ENCODE measurements at places on chromosomes 12 and 14. TPM values are rescaled to one million over a fixed set of nuclear protein-coding genes. Genes with fewer than 3 reads are reported as not detected.
A peak's percentile ranks its signal among the peaks of the same experiment; 100 is the strongest.

- H3K4me1 ChIP-seq: no peaks in the 10 kb centered on the region
- no peaks in the 10 kb centered on the region for H3K27me3 ChIP-seq
- no peak for DNase-seq
- no peaks in the 10 kb centered on the region for H3K36me3 ChIP-seq
- H3K4me3 ChIP-seq: no peak overlapping the region
- H3K27ac ChIP-seq: no peak overlapping the region
Measured at GRCh38 chr12:44500423-44500822, 375.7 kb downstream of the NELL2 start.

The KLRC2 gene
- 2.8 TPM for total RNA-seq

- H3K4me3 ChIP-seq: no peak overlapping the region
- no peaks in the 10 kb centered on the region for H3K4me1 ChIP-seq
- H3K36me3 ChIP-seq: no peaks in the 10 kb centered on the region
- no peaks in the 10 kb centered on the region for H3K27me3 ChIP-seq
- no peak overlapping the region for H3K27ac ChIP-seq
- DNase-seq: no peak
Measured at GRCh38 chr14:21910260-21910659, 236.6 kb upstream of the OR4E1 start.

DNA sequence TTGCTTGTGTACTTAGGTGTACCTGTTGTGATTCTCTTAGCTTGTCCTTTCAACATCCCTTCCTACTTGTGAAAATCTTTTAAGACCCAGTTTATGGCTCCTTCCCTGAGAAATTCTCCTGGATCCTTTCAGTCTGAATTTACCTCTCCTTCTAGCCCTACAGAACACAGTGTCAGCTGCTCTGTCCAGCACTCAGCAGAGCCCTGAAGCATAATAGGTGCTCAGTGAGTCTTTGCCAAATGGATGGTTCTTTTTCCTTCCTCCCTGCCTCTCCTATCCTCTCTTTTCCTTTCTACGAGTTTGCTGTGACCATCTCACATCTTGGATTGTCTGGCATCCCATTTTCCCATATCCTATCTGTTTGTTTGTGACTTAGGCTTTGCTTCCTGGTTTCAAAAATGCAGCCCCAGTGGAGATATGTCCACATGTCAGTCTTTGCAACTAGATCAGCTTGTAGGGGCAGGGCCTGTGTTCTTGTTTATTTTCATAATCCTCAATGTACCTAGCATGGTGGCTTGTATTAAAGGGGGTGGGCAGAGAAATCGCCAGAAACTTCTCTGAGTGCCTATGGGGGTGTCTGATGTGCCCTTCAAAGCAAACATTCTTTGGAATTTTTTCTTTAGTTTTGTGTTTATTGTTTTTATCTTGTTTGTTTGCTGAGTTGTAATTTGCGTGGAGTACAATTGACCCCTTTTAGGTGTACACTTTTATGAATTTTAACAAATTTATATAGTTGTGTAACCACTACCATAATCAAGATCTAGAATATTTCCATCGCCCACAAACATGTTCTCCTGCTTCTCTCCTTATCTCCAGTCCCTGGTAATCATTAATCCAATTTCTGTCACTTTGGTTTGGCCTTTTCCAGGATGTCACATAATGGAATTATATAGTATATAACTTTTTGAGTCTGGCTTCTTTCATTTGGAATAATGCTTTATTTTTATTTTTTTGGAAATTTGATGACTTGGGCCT is 62.8 kb downstream of the SMOC1 start:
- DNase-seq: no peak
- no peaks in the 10 kb centered on the region for H3K27me3 ChIP-seq
- no peaks in the 10 kb centered on the region for H3K36me3 ChIP-seq
- no peak overlapping the region for H3K27ac ChIP-seq
- H3K4me3 ChIP-seq: no peak overlapping the region

The CATSPERB gene
- total RNA-seq: 3.0 TPM

- H3K36me3 ChIP-seq: no peaks in the 10 kb centered on the region
- no peak overlapping the region for H3K4me3 ChIP-seq
- no peak overlapping the region for H3K27ac ChIP-seq
- DNase-seq: no peak
- peaks cover 6% of the 10 kb centered on the region for H3K27me3 ChIP-seq
- no peaks in the 10 kb centered on the region for H3K4me1 ChIP-seq
Measured at GRCh38 chr12:130198026-130198662, 35.9 kb downstream of the FZD10 start.

The LRRIQ1 gene
- total RNA-seq: 0.67 TPM

DNA sequence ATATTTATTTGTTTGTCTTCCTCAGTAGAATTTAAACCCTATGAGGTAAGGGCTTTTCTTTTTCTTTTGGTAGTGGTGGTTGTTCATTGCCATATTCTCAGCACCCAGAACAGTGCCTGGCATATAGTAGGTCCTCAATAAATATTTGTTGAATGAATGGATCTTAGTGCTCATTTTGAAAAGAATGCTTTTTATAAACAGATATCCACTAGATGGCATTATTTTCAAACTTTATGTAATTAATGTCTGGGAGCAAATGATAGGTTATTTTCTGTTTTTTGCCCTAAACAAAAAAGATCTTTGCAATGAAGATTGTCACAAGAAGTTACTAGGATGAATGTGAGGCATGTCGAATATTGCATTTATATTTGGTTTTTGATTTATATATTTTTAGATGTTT is 64.1 kb downstream of the RAD51B start:
- no peak overlapping the region for H3K27ac ChIP-seq
- no peaks in the 10 kb centered on the region for H3K4me1 ChIP-seq
- H3K36me3 ChIP-seq: no peaks in the 10 kb centered on the region
- H3K4me3 ChIP-seq: no peak overlapping the region

- H3K27me3 ChIP-seq: no peaks in the 10 kb centered on the region
- no peaks in the 10 kb centered on the region for H3K36me3 ChIP-seq
- DNase-seq: no peak
Measured at GRCh38 chr14:105146976-105147635, 21.5 kb downstream of the JAG2 start.

- H3K36me3 ChIP-seq: no peaks in the 10 kb centered on the region
- H3K4me1 ChIP-seq: no peaks in the 10 kb centered on the region
- H3K27me3 ChIP-seq: no peaks in the 10 kb centered on the region
- H3K27ac ChIP-seq: no peak overlapping the region
Measured at GRCh38 chr12:13537623-13538022, 341.1 kb downstream of the EMP1 start.

- no peak overlapping the region for H3K27ac ChIP-seq
- no peaks in the 10 kb centered on the region for H3K36me3 ChIP-seq
- DNase-seq: no peak
- no peak overlapping the region for H3K4me3 ChIP-seq
Measured at GRCh38 chr12:72937486-72937885, 665.3 kb downstream of the TRHDE start.

DNA sequence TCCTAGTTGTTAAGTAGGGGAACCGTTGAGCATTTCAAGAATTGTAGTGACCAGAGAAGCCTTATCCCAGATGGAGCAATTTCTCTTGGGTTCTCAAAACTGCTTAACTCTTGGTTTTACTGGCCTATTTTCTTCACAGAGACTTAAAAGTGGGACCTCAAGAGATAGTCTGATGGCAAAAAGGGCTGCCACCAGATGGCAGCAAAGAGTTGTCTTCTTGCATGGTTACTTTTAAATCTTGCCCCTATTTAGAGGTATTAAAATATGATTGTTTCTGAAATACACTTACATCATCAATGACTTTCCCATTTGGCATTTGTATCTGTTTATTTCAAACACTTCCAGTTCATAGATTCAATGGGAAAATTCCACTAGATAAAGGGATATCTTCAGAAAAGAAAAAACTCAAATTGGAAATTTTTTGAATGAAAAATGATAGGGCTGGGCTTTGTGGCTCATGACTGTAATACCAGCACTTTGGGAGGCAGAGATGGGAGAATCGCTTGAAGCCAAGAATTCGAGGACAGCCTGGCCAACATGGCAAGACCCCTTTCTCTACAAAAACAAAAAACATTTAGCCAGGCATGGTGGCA is 69.9 kb upstream of the CNTN1 start:
- no peak for DNase-seq
- H3K4me3 ChIP-seq: no peak overlapping the region
- H3K36me3 ChIP-seq: no peaks in the 10 kb centered on the region
- H3K27me3 ChIP-seq: no peaks in the 10 kb centered on the region

DNA sequence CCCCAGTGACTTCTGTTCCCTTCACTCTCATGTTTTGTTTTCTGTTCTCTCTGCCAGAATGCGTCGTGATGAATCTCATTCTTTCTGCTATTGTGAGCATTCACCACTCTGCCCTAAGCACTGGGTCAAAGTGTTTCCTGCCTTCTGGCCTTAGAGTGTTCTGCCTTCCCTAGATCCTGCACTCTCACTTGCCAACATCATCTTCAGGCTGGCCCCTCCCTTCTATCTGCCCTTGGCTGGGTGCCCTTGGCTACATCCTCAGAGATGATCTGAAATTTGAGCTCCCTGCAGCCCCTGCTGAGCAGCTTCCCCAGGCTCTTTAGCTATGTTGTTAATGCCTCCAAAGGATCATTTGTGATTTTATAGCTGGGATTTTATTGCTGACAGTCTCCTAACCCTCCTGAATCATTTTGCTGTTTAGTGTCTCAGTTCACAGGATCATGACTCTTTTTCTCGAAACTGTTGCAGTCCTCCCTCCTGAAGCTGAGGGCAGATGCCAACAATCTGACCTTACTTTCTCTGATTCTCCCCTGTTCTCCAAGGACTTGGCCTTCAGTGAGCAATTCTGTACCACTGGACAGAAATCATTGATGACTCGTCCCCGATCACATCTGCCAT is 4.5 kb downstream of the DHRS2 start:
- no peaks in the 10 kb centered on the region for H3K27me3 ChIP-seq
- no peak overlapping the region for H3K27ac ChIP-seq
- no peaks in the 10 kb centered on the region for H3K36me3 ChIP-seq
- H3K4me3 ChIP-seq: no peak overlapping the region
- DNase-seq: no peak
- H3K4me1 ChIP-seq: no peaks in the 10 kb centered on the region

The BDKRB2 gene
- 1.5 TPM for total RNA-seq

DNA sequence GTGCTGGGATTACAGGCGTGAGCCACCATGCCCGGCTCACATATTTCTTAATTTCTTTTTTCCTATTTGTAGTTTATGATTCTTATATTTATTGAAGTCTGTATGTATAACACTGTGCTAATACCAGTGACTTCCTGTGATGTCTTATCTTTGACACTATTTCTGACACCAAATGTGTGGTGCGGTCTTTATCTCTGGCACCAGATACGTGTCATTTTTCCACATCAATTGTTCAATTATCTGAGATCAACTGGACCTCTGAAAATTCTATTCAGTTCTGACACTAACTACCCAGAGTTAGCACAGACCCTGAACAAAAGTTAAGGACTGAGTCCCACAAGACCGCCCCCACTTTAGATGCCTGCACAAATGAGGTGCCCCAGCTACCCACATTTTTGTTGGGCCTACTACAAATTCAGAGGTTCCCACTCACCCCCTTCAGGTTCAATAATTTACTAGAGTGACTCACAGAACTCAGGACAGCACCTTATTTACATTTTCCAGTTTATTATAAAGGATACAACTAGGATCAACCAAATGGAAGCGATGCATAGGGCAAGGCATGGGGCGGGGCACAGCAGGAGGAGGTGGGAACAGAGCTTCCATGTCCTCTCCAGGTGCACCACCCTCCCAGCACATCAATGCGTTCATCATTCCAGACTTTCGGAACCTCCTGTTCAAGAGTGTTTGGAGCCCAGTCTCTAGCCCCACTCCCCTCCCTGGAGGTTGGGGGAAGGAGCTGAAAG is 11.6 kb upstream of the SRSF9 start:
- H3K27ac ChIP-seq: peak overlapping the region; percentile 6
- H3K4me3 ChIP-seq: no peak overlapping the region
- H3K4me1 ChIP-seq: no peaks in the 10 kb centered on the region
- no peaks in the 10 kb centered on the region for H3K36me3 ChIP-seq
- DNase-seq: no peak

The OTOGL gene
- 0.09 TPM for total RNA-seq

GRCh38 chr14:94474581-94475031 is 1.4 kb downstream of the SERPINA9 start:
- no peak overlapping the region for H3K4me3 ChIP-seq
- H3K27me3 ChIP-seq: no peaks in the 10 kb centered on the region
- DNase-seq: no peak
- H3K27ac ChIP-seq: no peak overlapping the region
- no peaks in the 10 kb centered on the region for H3K4me1 ChIP-seq

GRCh38 chr14:97705976-97706375 is 908.8 kb downstream of the VRK1 start:
- no peaks in the 10 kb centered on the region for H3K4me1 ChIP-seq
- no peaks in the 10 kb centered on the region for H3K27me3 ChIP-seq
- H3K27ac ChIP-seq: no peak overlapping the region
- DNase-seq: no peak
- H3K4me3 ChIP-seq: no peak overlapping the region
- no peaks in the 10 kb centered on the region for H3K36me3 ChIP-seq

The APOF gene
- total RNA-seq: not detected

- peaks cover 11% of the 10 kb centered on the region for H3K4me1 ChIP-seq
- H3K36me3 ChIP-seq: no peaks in the 10 kb centered on the region
- no peak overlapping the region for H3K4me3 ChIP-seq
- no peaks in the 10 kb centered on the region for H3K27me3 ChIP-seq
- no peak overlapping the region for H3K27ac ChIP-seq
- DNase-seq: no peak
Measured at GRCh38 chr14:63453443-63453936, 89.7 kb downstream of the PPP2R5E start.

- no peaks in the 10 kb centered on the region for H3K36me3 ChIP-seq
- H3K4me3 ChIP-seq: no peak overlapping the region
- DNase-seq: no peak
Measured at GRCh38 chr12:94867066-94867855, 136.2 kb downstream of the NDUFA12 start.

DNA sequence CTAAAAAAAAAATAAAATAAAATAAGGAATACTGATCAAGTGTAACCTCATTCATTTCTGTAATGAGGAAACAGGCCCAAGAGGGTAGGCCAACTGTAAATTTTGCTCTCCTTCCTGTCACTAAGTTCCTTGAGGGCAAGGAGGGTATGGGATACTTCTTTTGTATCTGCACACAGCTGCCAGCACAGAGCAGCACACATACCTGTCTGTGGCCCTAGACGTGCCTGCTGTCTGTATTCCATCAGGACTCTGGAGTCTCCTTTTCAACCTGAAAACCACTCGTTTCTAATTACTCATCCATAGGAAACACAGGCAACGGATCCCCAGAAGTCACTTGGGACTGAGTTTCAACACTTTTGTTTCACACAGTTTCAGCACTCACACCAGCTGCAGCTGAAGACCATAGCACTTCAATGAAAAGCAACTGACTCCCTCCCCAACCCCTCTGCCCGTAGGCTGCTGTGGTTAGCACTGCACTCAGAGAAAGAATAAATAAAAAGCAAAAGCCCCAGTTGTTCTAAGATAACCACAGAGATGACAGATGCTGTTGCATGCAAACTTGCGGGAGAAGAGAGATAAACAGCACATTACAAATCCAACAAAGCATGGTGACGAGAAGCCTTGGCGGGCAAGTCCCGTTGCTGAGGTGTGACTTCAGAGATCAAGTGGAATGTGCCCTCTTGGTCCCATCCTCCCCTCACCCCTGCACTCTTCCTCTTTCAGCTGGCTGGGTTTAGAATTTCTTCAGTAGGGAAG is 24.9 kb downstream of the CRACR2A start:
- no peak overlapping the region for H3K4me3 ChIP-seq
- DNase-seq: no peak
- peaks cover 11% of the 10 kb centered on the region for H3K4me1 ChIP-seq
- H3K36me3 ChIP-seq: no peaks in the 10 kb centered on the region
- no peaks in the 10 kb centered on the region for H3K27me3 ChIP-seq

- H3K36me3 ChIP-seq: no peaks in the 10 kb centered on the region
- no peak overlapping the region for H3K4me3 ChIP-seq
- no peak for DNase-seq
- no peaks in the 10 kb centered on the region for H3K4me1 ChIP-seq
- H3K27me3 ChIP-seq: no peaks in the 10 kb centered on the region
Measured at GRCh38 chr14:87386524-87386923, 606.5 kb downstream of the GALC start.

Measured in upper lobe of right lung (tissue), 1 donor.